ENCODE measurements at places on chromosomes 3 and 15.

GRCh38 chr15:87777054-87777561 is 479.4 kb downstream of the NTRK3 start:
- no peak for DNase-seq

GRCh38 chr15:31440754-31441311 is 114.2 kb downstream of the KLF13 start:
- DNase-seq = peak; percentile 67

DNA sequence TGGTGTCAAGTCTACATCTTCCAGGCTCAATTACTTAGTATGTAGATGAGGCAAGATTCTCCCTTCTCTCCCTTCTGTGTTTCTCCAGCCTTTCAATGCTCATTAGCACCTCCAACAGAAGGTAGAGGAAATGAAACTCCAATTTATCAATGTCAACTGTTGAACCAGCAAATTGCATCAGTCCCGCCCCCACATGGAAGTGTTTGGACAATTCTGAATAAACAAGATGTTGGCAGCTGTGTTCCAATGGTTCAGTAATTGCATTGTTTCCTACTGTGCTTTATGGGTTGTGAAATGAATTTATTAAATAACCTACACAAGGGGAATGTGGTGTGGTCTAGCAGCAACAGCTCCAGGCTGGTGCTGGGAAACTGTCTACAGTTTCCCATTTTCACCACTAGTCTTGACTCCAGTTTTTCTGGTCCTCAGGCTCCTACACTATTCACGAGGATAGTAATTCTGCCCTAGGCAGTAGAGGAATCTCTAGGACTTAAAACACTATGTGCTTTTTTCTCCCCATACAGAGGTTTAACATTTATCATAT is 91.9 kb downstream of the MB21D2 start:
- no peak for DNase-seq

DNA sequence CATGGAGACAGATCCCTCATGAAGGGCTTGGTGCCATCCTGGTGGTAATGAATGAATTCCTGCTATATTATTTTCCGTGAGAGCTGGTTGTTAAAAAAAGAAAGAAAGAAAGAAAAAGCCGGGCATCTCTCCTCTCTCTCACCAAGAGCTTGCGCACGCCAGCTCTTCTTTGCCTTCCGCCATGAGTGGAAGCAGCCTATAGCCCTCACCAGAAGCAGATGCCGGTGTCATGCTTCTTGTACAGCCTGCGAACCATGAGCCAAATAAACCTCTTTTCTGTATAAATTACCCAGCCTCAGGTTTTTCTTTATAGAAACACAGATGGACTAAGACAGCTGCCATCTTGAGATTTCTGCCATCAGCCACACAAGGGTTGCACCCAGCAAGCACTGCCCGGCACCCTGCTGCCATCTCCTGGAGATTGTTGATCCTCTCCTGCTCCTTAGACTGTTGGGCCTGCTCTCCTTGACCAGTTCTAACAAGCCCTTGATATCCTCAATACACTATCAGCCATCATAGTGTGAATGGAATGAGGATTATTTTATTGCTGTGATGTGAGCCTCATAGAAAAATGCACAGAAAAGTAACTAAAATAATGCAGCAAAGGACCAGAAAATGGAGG is 3.5 kb upstream of the AHSG start:
- no peak for DNase-seq

DNA sequence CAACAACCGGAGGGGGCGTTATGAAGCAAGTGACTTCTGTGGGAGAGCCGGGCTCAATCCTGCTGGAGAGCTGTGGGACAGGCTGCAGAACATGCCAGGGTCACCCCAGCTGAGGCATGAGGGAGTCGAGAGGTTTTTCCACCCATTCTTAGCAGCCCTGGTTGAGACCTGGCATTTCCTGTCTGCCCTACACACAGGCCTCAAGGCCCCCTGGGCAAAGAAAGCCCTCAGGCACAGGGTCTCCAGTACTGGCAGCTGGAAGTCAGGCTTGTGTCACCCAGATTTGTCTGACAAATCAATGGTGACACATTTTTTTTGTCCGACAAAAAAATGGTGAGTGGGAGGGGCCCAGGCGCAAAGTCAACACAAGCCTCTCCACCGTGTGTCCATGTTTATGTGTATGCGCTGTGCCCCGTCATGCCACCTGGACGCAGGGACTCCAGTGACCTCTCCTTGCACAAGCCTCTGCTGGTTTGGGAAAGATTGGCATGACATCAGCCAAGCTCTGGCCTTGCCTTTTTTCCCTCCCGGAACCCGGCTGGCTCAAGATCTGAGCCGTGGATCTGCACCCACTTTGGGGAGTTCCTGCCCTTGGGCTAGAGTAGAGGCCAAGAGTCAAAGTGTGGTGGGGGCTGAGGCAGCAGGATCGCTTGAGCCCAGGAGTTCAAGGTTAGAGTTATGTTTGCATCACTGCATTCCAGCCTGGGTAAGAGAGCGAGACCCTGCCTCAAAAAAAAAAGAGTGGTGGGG is 20.8 kb upstream of the ALAS1 start:
- no peak for DNase-seq

DNA sequence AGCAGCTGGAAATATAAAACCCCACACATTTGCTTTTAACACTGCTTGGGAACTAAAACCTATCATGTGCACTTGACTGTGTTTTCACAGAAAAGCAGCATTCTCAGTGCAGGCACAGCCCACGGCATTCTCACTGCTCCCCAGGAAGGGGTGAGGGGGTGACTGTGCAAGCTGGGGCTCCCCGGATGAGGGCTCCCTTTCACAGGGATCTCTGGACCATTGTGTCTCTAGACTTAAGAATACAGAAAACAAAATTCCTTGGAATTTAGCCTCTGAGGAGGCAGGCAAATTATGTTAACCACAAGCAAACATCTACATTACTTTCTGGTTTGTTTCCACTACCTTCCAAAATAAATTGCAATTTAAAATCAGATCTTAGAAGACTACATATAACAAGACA is 100.3 kb downstream of the FSIP1 start:
- DNase-seq = no peak

DNA sequence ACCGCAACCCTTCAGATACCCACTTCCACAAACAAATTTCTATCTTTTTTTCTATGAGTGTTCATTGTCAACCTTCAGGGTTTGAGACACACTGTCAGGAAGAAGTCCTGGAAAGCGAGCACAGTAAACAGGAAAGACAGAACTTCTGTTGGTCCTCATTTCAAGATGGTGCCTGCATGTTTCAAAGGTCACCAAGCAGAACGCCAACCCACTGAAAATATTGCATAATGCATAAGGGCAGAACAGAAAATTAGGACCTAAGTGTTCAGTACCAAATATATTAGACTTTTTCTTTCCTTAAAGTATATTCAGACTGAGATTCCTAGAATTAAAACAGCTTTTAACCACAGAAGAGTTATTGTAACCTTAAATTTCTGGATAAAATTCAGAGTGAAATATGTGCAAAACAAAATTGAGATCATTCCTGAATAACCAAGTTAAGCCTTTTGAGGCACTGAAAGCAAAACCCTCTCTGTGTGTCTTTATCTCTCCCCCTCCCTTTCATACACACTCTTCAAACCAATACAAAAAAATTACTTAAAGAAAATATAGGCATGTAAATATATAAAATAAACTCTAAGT is 387.8 kb upstream of the THBS1 start:
- no peak for DNase-seq

GRCh38 chr3:8895829-8896228 is 67.4 kb downstream of the RAD18 start:
- DNase-seq = no peak

GRCh38 chr15:41483115-41483514 is 10.6 kb upstream of the ITPKA start:
- peak; percentile 30 for DNase-seq

DNA sequence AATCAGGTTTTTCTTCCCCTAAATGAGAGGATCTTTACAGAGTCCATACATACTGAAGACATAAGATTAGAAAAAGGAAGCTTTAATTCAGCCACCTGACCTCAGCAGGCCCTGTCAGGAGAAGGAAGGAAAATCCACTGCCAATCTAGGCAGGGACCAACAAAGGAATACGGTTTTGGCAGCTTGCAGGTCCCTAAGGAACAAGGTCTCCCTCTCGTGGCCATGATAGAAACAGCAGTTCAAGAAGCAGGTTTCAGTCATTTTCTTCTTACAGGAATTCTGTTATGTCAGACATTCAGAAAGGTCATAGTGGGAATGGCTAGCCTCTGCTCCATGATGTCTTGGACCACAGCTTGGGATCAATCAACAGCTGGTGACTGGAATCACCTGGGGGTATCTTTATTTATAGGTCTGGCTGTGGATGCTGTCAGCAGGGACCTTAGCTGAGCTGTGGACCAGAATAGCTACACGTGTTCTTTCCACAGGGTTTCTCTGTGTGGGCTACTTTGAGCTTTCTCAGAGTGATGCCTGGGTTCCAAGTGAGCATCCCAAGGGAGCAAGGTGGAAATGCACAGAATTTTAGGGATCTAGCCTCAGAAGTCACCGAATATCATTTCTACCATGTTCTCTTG is 9.4 kb upstream of the CMSS1 start:
- DNase-seq = peak; percentile 53

GRCh38 chr3:186821429-186822387 is 15.4 kb upstream of the RFC4 start:
- DNase-seq = peak; percentile 16

GRCh38 chr3:127445581-127446343 is 144.8 kb downstream of the TPRA1 start:
- DNase-seq = no peak

DNA sequence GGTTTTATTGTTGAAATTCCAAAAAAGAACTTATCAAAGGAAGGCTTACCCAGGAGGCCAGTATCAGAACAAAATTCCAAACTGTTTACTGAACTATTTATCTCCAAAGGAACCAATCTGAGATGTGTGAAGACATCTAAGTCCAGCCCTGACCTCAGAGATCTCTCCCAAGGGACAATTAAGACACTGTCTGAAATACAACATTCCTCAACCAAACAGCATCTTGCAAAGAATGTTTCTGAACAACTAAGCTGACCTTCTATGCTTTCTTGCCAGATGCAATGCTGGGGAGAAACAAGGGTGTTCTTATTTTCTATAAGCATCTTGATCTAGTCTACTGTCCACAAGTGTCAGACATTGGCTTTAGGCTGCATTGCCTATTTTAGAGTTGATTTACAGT is 13.6 kb downstream of the PDZRN3 start:
- DNase-seq = no peak

- no peak for DNase-seq
Observed at GRCh38 chr3:157543501-157544035, 40.4 kb upstream of the VEPH1 start.

DNA sequence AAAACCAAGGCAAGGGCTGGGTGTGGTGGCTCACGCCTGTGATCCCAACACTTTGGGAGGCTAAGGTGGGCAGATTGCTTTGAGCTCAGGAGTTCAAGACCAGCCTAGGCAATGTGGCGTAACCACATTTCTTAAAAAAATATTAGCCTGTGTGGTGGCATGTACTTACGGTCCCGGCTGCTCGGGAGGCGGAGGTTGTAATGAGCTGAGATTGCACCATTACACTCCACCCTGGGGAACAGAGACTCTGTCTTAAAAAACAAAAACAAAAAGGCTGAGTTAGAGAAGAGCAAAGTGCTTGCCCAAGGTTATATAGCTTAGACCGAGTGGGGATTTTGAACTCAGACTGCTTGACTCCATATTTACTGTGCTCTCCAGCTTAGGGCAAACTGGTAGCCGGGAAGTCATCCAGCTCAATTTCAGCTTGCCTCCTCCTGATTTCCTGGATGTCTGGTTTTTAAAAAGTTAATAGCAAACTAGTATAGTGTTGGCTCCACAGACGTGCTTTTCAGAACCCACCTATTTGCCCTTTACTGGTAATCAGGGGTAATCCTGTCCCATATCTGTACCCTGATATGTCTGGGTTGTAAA is 138.9 kb downstream of the CACNA1D start:
- DNase-seq = no peak

- DNase-seq = no peak
Observed at GRCh38 chr15:85361323-85361722, 19.1 kb upstream of the AKAP13 start.

GRCh38 chr3:10206166-10206511 is 41.4 kb downstream of the IRAK2 start:
- DNase-seq = no peak

GRCh38 chr15:62976301-62976881 is 66.2 kb upstream of the TPM1 start:
- DNase-seq = no peak

- DNase-seq = no peak
Observed at GRCh38 chr15:65421360-65422215, 1.2 kb downstream of the IGDCC4 start.

GRCh38 chr15:89693696-89694095 is 3.1 kb downstream of the WDR93 start:
- no peak for DNase-seq

GRCh38 chr3:187406927-187407326 is 38.7 kb downstream of the RTP4 start:
- no peak for DNase-seq

DNA sequence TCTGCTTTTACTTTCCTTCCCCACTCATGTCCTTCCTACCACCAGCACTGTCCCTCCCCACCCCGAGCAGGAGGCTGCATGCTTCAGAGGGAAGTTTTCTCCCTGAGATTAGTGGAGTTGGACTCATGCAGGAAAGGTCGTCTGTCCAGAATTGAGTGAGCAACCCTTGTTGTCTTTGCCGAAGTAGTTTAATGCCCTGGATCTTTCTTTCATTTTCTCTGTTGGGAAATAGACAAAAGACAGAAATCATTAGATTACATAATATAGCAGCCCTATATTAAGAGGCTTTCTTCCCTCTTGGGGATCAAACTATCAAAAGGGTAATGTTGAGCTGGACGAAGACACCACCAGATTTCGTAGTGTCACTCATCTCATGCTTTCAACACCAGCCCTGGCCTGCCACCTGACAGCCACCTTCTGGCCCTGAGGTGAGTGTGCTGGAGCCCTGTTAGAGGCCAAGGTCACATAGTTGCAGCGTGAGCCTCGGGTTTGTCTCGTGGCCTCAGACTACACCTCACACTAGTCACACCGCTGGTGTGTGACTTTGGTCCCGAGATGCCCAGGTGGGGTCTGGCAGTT is 231.0 kb downstream of the ITPR1 start:
- no peak for DNase-seq

DNA sequence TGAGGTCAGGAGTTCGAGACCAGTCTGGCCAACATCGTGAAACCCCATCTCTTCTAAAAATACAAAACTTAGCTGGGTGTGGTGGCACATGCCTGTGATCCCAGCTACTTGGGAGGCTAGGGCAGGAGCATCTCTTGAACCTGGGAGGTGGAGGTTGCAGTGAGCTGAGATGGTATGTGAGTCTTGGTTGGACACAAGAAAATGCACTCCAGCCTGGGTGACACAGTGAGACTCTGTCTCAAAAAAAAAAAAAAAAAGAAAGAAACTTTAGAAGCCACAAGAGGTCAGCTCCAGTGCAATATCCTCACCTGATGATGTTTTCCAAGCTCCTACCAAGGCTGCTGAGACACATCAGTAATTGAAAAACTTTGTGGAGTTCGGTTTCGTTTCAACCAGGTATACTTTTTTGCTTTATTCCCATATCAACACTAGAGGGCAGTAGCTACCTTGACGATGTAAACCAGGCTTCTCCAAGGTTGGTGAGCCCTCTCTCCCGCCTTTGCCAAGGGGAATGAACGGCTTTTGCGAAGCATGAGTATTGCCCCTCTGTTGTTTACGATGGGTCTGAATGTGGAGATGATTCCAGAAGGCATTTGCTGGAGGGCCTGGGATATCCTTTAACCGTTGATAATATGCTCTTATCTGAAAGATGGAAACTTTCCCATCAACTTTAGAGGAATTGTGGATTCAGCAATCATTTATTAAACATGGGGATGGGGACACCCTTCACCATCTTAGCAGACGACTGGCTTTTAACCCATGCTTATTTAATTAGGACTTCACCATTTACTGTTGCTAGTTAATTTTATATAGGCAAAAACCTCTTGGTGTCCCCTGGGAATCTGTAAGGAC is 202.8 kb downstream of the SV2B start:
- DNase-seq = peak; percentile 32

Measured in CD4-positive, alpha-beta T cell treated with Interleukin-17A for 4 hours (primary cell).